Naive thymus-derived CD8-positive, alpha-beta T cell (primary cell): ENCODE measurements at places on chromosomes 4 and X. TPM values are rescaled to one million over a fixed set of nuclear protein-coding genes. Genes with fewer than 3 reads are reported as not detected.

The ABCB7 gene
- 27.7 TPM for total RNA-seq

The MTMR1 gene
- total RNA-seq: 35.7 TPM

DNA sequence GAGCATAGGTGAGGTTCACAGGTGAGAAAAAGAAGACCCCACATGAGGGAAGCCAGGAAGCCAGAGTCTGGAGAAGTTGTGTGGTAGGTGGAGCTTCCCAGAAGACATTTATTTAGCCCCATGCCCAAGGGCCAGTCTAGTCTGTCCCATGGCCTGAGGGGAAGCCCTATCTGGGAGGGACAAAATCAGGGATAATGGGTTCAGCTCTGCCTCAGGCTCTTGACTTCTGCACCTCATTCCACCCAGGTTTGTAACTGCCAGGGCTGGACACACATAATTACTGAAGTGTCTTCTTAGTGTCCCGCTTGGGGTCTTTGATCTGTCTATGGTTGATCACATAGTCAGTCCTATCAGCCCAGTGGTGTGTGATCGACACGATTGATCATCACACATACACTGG is 36.0 kb downstream of the TSC22D3 start:
- H3K4me3 ChIP-seq: peak overlapping the region; percentile 12
- DNase-seq: no peak
- no peaks in the 10 kb centered on the region for H3K27me3 ChIP-seq
- peaks cover 37% of the 10 kb centered on the region for H3K4me1 ChIP-seq
- H3K27ac ChIP-seq: peak overlapping the region; percentile 98

- no peaks in the 10 kb centered on the region for H3K27me3 ChIP-seq
- no peak for DNase-seq
- no peak overlapping the region for H3K4me3 ChIP-seq
- no peak overlapping the region for H3K27ac ChIP-seq
- peaks cover 32% of the 10 kb centered on the region for H3K36me3 ChIP-seq
Observed at GRCh38 chr4:128981377-128981776, 112.0 kb downstream of the SCLT1 start.

DNA sequence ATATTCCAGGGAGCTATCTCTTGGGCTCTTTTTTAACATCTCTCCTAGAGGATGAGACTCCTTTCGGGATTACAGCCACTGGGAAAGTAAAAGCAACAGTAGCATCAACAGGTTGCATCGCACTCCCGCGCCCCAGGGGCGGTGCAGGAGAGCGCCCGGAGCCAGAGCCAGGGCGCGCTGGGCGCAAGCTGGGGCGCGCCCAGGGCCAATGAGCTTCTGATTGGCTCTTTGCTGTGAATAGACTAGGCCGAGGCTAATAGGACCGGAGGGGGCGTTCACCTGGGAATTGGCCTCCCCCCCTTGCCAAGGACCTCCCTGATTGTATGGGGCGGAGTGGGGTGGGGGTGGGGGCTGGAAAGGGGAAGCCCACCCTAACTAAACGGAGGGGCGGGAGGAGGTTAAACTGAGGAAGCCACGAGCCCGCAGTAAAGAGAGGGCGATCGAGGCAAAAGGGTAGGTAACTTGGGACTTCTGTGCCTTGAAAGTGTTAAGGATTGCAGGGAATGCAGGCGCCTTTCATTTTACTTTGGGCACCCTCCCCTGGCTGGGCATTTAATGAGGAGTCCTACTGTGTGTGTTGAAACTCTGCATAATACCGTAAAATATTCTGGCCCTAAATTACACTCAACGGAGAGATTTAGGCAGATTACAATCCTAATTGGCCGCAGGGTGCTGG is 1.1 kb upstream of the ATOH1 start:
- H3K36me3 ChIP-seq: no peaks in the 10 kb centered on the region
- no peak for DNase-seq
- H3K4me3 ChIP-seq: no peak overlapping the region
- no peak overlapping the region for H3K27ac ChIP-seq
- H3K27me3 ChIP-seq: peaks cover 66% of the 10 kb centered on the region
- peaks cover 24% of the 10 kb centered on the region for H3K4me1 ChIP-seq

- no peak overlapping the region for H3K27ac ChIP-seq
- no peaks in the 10 kb centered on the region for H3K4me1 ChIP-seq
- no peaks in the 10 kb centered on the region for H3K27me3 ChIP-seq
- no peak for DNase-seq
- no peak overlapping the region for H3K4me3 ChIP-seq
Observed at GRCh38 chrX:105167233-105167632, 53.3 kb downstream of the TEX13A start.

The ARMCX4 gene
- 13.2 TPM for total RNA-seq

The CLDN22 gene
- not detected for total RNA-seq
